Hematopoietic multipotent progenitor cell treated with erythropoietin and hydrocortisone succinate and interleukin-3 and kit ligand, for 15 days (in vitro differentiated cells): ENCODE measurements at places on chromosomes 2 and 18.

GRCh38 chr2:5617796-5618195 is 74.4 kb upstream of the SOX11 start:
- DNase-seq, result no peak

DNA sequence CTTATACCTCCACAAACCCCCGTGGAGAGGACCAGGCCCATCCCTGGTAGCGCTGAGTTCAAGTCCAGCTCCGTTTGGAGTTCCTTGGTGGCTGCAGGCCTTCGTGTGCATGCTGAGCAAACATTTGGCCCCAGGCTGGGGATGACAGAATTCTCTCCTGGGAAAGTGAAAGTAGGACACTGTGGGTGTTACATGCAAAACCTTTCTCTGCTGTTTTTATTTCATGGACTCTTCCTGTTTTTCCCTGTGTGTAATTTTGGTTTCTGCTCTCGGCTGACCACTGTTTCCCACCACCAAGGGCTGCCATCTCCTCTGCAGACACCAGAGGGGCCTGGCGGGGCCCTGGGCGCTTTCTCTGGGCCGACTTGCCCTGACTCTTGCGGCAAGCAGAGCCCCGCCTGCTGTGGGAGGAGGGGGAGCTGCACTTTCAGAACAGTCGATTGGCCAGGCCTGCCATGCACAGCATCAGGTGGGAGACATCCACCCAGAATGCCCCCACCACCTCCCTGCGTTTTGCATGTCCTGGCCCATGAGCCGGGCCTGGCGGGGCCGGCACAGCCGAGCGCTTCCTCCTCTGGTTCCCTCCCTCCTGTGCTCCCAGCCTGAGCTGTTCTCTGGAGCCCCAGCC is 102.4 kb downstream of the CABLES1 start:
- DNase-seq, result no peak

DNA sequence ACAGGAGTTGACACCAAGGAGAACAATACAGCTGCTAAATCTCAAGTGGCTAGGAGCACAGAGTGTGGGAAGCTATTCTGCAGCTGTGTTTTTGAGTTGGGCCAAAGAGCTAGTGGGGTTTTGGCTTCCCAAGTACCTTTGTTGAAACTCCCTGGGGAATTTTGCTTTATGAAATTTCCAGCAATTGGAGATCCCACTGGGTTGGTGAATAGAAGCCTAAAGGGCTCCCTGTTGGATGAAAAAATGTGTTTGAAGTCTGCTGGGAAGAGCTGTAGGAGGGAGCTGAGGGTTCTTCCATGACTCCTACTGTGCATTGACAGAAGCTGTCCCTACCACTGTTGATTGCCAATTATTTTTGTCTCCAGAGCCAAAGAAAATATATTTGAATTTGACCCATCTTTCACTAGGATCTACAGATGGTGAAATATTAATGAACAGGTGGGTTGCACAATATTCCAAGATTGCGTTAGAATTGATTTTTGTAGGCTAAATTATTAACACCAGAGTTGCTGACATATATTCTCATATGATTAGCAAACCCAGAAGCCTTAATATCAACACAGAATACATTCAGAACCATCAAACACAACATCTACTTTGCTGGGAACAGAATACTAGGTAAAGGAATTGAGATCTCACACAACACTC is 95.4 kb upstream of the CYP1B1 start:
- DNase-seq, result no peak

GRCh38 chr2:212842544-212843185 is 304.1 kb upstream of the ERBB4 start:
- no peak for DNase-seq

GRCh38 chr2:120693121-120693520 is 42.5 kb upstream of the GLI2 start:
- no peak for DNase-seq

GRCh38 chr18:45312555-45313126 is 302.6 kb upstream of the SLC14A2 start:
- DNase-seq, result no peak

- no peak for DNase-seq
Observed at GRCh38 chr2:29281086-29281915, 166.1 kb downstream of the CLIP4 start.

DNA sequence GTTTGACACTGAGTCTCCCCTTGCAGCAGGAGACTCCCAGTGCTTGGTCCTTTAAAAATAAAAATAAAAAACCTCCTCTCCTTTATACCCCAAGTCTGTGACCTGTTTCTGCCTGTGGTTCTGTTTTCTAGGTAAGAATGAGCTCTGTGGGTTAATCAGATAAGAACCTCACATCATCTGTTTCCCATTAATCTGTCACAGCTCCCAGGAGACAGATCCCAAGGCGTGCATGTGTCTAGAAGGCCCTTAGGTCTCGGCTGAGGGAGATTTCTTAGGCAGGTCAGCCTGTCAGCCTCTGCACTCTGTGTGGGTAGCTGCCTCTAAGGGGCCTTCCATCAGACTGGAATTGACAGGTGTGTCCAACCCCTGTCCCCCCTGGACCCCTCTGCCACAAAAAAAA is 80.7 kb downstream of the FHOD3 start:
- DNase-seq, result no peak

DNA sequence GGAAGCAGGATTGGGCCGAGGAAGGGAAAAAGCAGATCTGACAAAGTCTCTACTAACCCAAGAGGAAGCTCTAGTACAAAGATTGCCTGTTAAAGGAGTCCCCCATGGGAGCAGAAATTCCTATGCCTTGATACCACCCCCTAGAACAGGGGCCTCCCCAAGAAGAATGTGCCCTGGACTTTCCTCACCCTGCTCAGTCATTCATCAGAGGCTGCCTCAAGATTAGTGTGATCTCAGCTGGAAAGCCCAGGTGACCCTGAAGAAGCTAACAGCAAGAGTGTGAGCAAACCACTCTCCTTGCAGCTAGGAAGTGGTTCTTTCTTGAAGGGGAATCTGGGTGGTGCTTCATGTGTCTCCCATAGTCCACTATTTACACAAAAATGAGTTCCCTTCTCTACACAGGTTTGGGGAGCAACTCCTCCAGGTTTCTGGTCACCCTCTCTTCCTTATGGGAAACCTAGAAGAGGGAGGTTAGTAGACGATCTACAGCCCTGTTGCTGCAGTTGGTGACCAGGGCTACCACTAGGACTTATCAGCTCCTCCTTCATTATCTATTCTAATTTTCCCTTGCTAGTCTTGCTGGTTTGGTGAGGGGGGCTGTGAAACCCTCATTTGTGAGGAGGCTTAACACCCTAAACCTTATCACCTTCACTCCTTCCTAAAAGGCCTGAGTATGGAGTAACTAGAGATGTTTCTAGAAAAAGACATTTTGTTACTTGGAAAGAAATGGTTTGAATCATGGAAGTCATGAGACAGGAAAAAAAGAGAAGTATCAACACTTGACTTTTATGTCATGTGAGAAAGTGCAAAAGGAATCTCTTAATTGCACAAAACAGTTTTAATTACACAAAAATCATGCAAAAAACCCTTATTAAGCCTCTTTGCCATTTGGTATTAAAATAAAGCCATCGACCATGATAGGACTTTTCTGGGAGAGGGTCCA is 2.9 kb upstream of the WDR7 start:
- DNase-seq, result no peak

DNA sequence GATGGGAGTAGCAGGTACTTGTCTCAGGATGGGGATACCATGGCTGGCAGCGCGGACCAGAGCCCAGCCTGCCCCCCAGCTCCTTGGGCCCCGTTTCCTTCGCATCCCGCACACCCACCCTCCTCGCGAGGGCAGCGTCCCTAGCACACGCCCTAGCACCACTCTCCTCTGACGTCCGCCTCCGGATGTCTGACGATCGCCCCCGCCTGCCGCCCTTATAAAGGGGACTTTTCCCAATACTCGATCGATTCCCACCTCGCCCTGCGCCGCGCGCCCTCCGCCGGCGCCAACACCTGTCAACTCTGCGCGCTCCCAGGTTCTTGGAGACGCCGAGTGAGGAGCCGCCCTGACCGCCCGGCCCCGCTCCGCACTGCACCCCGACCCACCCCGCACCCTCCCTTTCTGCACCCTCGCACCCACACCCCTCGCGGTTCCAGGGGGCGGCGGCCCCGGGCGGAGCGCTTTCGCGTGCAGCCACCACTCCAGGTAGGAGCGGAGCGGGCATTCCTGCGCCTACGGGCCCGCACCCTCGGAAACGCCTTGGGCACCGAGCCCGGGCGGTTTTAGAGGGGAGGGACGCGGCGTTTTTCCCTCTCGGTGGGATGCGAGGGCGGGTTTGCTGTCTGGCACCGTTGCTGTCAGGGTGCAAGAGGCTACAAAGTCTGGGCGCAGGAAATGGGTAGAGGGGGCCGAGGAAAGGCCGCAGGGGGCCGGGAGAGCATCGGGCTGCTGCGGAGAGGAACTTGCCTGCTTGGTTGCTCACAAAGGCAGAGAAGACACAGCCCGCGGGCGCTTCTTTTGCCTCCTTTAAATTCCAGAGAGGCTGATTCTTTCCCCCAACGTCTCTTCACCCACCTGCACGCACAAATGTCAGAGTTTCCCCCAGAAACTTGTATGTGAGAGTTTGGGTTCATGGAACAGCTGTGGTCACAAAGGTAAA is at the start of gene SLC5A7:
SLC5A7 (plus strand) TSS at position 247 of the 940 bp plus-strand sequence. CDS start 1,632 bp downstream, outside the sequence.
- no peak for DNase-seq

DNA sequence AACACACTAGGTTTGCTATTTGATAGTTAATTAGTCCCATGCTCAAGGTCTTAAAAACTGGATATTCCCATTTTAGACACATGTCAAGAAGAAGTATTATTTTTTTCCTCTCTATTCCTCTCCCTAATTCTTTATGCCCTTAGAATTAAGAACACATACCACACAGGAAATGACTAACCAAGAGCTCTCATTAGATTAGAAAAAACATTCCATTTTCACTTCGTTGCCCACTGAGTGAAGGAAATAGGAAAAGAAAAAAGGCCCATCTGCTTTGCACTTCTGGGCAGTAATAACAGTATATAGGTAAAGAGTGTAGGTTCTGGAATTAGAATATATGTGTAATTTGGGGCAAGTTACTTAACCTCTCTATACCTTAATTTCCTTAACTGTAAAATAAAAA is 26.9 kb downstream of the ACADL start:
- DNase-seq, result no peak

GRCh38 chr2:241795021-241795999 is 13.7 kb upstream of the NEU4 start:
- no peak for DNase-seq

DNA sequence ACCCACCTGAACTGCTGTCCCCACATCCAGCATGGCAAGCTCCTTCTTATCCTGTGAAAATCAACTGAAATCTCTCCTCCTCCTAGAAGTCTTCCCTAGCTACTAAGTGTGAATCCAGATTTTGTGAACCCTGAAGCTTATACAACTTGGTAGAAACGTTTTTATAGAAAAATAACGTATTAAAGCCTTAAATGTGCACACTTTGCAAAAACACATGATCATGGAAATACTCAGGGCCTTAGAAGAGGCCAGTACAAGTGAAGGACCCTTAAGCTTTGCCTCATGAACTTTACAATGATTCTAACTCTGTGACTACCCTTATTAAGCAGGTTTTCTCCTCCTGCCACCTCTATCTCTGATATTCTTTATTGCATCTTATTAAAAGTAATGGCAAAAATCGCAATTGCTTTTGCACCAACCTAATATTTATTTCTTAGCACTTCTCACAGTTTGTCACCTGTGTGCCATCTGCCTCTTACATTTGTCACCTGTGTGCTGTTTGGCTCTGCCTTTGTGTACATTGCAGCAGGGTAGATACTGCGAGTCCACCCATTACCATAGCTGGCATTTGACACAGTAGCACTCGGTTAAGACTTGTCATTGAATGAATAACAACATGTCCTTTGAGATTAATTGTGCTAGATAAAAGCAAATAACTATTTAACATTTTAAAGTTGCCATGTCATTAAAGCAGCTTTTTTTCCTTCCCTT is 42.2 kb downstream of the FRZB start:
- DNase-seq, result no peak

- no peak for DNase-seq
Observed at GRCh38 chr2:241197947-241198346, 9.5 kb downstream of the ANO7 start.

DNA sequence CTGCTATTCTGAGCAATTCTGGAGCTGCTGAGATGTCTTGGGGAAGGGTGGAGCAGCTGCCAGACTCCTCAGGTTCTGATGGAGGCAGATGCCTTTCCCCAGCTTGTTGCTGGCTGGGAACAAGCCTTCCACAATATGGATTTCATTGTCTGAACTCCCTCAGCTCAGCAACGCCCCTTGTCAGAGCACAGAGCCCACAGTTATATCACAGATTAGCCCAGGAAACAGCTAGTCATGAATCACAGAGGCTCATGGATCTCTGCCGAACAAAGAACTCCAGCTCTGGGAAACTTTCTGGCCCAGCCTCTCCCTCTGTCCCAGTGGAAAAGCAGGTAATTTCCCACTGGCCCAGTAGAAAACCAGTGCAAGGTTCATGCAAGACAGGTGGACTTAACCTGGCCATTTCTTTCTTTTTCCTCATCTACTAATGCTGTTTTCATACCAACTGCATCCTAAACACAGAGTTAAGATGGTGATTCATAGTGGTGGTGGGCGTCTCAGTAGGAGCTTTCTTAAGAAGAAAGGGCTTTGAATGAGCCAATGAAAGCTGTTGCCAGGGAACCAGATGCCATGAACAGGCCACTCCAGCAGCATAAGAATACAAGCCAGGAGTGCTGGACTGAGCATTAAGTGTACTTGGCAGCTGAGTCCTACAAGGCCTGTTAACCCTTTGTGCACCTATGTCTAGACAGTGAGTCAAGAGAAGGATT is 8.7 kb upstream of the KIAA2012 start:
- DNase-seq, result no peak

- no peak for DNase-seq
Observed at GRCh38 chr2:224802407-224802806, 86.2 kb upstream of the CCDC195 start.

DNA sequence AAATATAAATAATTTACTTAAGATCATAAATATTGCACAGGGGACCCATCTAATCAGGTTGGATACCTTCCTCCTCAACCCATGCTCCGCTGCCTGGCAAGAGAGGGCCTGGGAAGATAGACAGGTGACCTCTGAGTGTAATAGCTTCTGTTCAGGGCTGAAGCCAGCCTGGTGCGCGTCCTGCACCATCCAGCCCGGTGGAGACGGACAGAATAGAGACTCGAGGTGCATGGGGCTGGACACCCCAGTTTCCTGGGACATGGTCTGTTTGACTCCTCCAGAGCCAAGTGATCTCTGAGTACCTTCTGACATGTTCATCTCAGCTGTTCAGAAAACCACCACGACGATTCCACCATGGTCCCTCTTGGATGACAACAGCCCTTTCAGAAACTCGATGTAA is 209.3 kb upstream of the MYT1L start:
- DNase-seq, result no peak

DNA sequence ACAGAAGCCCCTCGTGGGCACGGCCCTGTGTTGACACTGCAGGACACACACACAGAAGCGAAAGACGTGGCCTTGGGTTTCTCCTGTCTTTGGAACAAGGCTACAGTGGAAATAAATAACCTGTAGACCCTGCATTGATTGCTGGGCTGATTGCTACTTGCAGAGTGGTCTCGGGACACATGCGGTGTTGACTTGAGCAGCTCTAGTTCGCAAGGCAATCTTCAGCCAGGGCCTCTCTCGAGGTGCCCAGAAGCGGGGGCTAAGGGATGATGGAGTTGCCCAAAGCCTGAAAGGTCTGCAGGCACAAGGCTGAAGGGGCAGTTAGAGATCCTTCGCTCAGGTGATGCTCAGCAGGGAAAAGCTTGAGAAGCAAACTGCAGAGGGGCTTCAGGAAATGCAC is 180.3 kb downstream of the SEPTIN10 start:
- no peak for DNase-seq
